Pancreas (tissue), 10 donors: ENCODE measurements at places on chromosomes 2 and 18. TPM values are rescaled to one million over a fixed set of nuclear protein-coding genes. Genes with fewer than 3 reads are reported as not detected.

The OST4 gene
- total RNA-seq, result 121 TPM

The PSD4 gene
- 22.3 TPM for total RNA-seq

The MTCL1 gene
- total RNA-seq, result 14.9 TPM

The ITPRIPL1 gene
- 0.41 TPM for total RNA-seq

The SERPINB4 gene
- total RNA-seq, result not detected

The MLPH gene
- total RNA-seq, result 15.2 TPM

The KRTCAP3 gene
- 21.6 TPM for total RNA-seq

The ITGB6 gene
- 2.3 TPM for total RNA-seq

The MYOM1 gene
- total RNA-seq, result 5.3 TPM

The AMMECR1L gene
- total RNA-seq, result 5.1 TPM

The DNAH7 gene
- 2.7 TPM for total RNA-seq

The CD8A gene
- total RNA-seq, result 1.0 TPM

The COL4A4 gene
- 4.4 TPM for total RNA-seq

The RBMS1 gene
- total RNA-seq, result 6.3 TPM

The MCM6 gene
- 2.4 TPM for total RNA-seq

The GALM gene
- 6.7 TPM for total RNA-seq

The PLEKHH2 gene
- total RNA-seq, result 1.6 TPM

The FEV gene
- 0.76 TPM for total RNA-seq

The UGT1A5 gene
- total RNA-seq, result not detected

The FAM237A gene
- not detected for total RNA-seq

The RFTN2 gene
- total RNA-seq, result 2.1 TPM

The LBX2 gene
- 1.1 TPM for total RNA-seq

The PSTPIP2 gene
- total RNA-seq, result 2.3 TPM

The SERPINB10 gene
- not detected for total RNA-seq

The GALR1 gene
- total RNA-seq, result 0.06 TPM

The SCN7A gene
- total RNA-seq, result 7.0 TPM

The AQP12A gene
- total RNA-seq, result 138 TPM

The CCDC85A gene
- total RNA-seq, result 0.20 TPM

The RAPGEF4 gene
- 9.0 TPM for total RNA-seq

The LBH gene
- 14.0 TPM for total RNA-seq

The FSHR gene
- total RNA-seq, result not detected

The ASTL gene
- total RNA-seq, result not detected

The UGT1A3 gene
- total RNA-seq, result not detected

The ERBB4 gene
- 2.9 TPM for total RNA-seq

The SDC1 gene
- 27.2 TPM for total RNA-seq

The MYO5B gene
- 13.5 TPM for total RNA-seq

The TANC1 gene
- total RNA-seq, result 9.0 TPM

The DAPL1 gene
- 7.1 TPM for total RNA-seq

The NOSTRIN gene
- 18.5 TPM for total RNA-seq

The M1AP gene
- total RNA-seq, result 0.13 TPM

The GNAL gene
- total RNA-seq, result 2.2 TPM

The SERPINB5 gene
- total RNA-seq, result not detected

The SERPINB13 gene
- not detected for total RNA-seq

The KCNJ3 gene
- total RNA-seq, result 1.1 TPM

The CDH19 gene
- total RNA-seq, result 0.54 TPM

The TLK1 gene
- total RNA-seq, result 33.3 TPM
